Activated CD4-positive, alpha-beta T cell treated with anti-CD3 and anti-CD28 coated beads, Interleukin-2, amount 10 ng/mL, durations not matched to agents 24 days and 14 days (primary cell): ENCODE measurements at places on chromosomes 3 and 15. TPM values are rescaled to one million over a fixed set of nuclear protein-coding genes. Genes with fewer than 3 reads are reported as not detected.

- no peak for DNase-seq
Observed at GRCh38 chr3:195839260-195840010, 27.7 kb upstream of the MUC4 start.

OR5H15 gene
- total RNA-seq: not detected in 2 replicates

DNA sequence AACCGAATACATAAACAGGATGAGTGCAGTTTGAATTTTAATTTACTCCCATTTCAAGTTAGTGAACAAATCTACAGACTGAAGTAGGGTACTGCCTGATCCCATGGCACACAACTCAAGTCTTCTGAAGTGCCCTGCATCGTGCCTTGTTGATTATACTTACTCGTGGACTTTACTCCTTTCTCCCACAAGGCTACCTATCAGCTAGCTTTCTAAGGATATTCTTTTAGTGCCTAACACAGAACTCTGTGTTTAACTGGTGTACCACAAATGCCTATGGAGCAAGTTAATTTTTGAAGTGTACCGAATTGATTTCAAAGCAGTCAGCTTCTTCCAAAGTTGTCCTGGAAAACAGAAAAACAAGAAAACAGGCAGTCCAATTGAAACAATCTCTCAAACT lies 119.8 kb downstream of the TNIK start:
- DNase-seq: no peak

FILIP1L gene
- 1.2 and 1.4 TPM in 2 replicates for total RNA-seq

DNA sequence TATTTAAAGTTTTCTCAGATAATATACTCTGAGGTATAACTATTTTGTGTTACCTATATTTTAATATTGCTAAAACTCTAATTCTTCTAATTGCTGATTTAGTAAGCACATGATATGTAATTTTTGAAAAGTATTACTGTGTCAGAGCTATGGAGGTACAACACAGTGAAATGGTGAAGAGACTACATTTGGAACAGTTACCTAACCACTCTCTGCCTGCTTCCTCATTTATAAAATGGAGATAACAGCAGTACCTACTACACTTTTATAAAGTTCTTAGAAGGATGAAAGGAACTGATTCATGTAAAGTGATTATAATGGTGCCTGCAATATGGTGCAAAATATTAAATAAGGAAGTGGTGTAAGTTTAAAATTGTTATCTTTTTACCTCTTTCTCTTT lies 16.3 kb upstream of the NEK10 start:
- no peak for DNase-seq

GRCh38 chr15:78061963-78062427 lies 15.5 kb downstream of the TBC1D2B start:
- DNase-seq: peak; percentile 87

GRCh38 chr15:59622289-59622688 lies 10.7 kb downstream of the GCNT3 start:
- DNase-seq: peak; percentile 79

ZNF592 gene
- total RNA-seq: 30.0 and 30.6 TPM in 2 replicates

DNA sequence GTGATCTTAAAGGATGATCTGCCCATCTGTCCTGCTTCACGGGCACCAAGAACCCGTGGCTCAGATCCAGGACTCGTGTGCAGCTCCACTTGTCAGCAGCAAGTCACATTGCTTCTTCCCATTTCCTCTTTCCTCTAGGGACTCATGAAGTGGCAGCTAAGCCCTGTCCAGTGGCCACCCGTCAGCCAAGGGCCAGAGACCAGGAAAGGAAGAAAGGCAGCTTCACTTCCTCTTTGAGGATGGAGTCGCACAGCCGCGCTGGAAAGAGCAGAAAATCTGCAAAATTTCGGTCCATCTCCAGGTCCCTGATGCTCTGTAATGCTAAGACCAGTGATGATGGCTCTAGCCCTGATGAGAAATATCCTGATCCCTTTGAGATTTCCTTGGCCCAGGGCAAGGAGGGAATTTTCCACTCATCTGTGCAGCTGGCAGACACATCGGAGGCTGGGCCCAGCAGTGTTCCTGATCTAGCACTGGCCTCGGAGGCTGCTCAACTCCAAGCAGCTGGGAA lies 28.5 kb downstream of the IL16 start:
- DNase-seq: no peak

CMTM8 gene
- total RNA-seq: 4.8 and 5.5 TPM in 2 replicates

DNA sequence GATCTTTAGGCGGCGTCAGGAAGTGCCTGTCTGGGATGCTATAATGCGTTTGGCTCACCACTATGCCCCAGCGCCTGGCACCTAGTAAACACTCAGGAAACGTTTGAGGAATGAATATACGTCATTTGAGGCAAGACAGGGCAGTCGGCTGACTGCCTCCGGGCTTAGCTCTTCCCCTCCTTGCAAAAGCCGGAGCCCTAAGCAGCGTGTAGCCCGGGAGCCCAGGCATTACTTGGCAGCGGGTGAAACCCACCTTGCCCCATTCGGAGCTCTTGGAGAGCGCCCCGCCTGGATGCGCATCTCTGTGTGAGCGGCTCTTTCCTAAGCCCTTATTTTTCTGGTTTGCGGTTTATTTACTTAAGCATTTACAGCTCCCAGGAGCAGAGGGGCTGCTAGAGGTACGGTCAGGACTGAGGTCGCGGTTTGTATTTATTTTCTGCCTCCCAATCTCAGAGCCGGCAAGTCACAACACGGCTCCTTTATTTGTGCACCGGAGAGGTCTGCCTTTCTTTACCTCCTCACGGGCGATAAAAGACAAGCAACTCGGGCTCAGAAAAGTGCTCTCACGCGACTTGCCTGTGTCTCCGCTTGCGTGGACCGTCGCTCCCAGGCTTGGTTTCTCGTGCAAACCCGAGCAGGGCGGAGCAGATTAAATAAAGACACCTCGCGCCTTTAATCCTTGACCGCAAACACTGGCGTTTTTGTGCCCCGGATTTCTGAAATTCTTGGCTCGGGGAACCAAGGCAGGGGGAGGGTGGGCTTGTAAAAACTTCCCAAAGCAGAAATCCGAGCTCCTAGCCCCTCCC lies 737 bp upstream of the ITPR1 start:
- DNase-seq: peak; percentile 84

DNA sequence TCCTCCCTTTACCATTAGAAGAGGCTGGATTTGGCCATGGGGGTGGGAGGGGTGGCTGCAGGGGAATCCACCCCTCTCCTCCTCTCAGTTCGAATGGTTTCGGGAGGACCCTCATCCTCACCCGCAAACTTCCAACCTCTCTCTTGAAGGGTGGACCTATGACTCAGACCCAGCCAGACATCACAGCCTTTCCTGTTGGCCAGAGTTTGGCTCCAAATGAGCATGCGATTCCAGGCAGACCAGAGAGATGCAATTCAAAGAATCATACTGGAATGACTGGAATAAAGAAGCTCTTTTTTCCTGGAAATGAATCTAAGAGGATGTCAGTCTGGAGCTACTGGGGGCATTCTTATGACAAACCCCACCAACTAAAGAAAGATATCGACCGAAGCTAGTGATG lies 516.7 kb upstream of the MDFIC2 start:
- DNase-seq: no peak

ISLR gene
- total RNA-seq: not detected in 2 replicates

- DNase-seq: no peak
Observed at GRCh38 chr3:154040283-154040682, 80.9 kb upstream of the ARHGEF26 start.

GRCh38 chr3:13013151-13013561 lies 60.1 kb downstream of the IQSEC1 start:
- no peak for DNase-seq

- no peak for DNase-seq
Observed at GRCh38 chr15:58369956-58370355, 61.8 kb upstream of the LIPC start.

DNA sequence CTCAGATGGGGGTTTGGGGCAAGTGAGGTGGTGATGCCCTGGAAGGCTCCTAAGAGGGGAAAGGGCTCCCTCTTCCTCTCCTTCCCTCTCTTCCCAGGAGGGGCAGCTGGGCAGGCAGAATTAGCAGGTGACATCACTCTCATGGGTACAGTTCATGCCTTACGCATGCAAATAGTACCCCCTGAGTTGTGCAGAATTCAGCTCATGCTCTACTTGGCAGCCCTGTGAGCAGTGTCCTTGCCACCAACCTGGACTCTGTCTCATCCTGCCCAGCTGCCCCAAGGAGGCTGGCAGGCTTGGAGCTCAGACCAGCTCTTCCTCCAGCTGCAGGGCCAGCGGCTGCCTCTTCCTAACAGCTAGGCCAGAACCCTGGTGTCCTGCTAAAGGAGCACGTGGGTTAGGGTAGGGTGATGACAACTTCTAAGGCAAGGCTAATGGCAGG lies 3.3 kb downstream of the CHAC1 start:
- no peak for DNase-seq

- DNase-seq: no peak
Observed at GRCh38 chr3:14949126-14949525, 1.7 kb downstream of the NR2C2 start.

TMCO5A gene
- total RNA-seq: not detected in 2 replicates

GRCh38 chr3:77190374-77190773 lies 150.5 kb downstream of the ROBO2 start:
- DNase-seq: no peak

ZNF774 gene
- 1.2 and 2.3 TPM in 2 replicates for total RNA-seq

PLSCR4 gene
- total RNA-seq: not detected in 2 replicates

- DNase-seq: peak; percentile 22
Observed at GRCh38 chr15:83698294-83698693, 44.4 kb downstream of the ADAMTSL3 start.

DNA sequence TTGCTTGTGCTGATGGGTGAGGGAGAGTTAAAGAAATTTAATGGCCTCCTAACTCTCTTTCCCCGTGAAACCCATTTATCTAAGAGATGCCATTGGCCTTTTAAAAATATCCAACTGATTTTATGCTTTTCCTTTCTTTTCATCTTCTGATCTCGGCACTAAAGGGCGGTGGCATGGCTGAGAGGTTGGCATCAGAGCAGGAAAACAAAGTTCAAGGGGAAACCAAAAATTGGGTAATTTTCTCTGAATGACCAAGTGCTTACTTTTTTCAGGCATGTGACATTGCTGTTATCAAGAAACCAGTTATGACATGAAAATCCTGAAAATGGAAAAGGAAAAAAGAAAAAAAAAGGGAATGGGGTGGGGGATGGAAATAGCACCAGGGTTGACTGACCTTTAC lies 3.2 kb downstream of the CGNL1 start:
- no peak for DNase-seq

DNA sequence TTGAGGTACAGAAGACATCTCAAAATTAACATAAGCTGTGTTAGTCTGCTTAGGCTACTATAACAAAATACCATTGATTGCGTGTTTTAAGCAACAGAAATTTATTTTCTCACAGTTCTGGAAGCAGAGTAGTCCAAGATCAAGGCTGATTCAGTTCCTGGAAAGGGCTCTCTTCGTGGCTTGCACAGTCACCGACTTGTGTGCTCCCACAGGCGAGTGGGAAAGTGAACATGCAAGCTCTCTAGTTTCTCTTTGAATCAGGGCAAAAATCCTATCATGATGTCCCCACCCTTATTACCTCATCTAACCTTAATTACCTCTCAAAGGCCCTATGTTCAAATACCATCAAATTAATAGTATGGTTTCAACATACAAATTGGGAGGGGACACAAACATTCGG lies 505.9 kb downstream of the ZIC1 start:
- DNase-seq: no peak

DNA sequence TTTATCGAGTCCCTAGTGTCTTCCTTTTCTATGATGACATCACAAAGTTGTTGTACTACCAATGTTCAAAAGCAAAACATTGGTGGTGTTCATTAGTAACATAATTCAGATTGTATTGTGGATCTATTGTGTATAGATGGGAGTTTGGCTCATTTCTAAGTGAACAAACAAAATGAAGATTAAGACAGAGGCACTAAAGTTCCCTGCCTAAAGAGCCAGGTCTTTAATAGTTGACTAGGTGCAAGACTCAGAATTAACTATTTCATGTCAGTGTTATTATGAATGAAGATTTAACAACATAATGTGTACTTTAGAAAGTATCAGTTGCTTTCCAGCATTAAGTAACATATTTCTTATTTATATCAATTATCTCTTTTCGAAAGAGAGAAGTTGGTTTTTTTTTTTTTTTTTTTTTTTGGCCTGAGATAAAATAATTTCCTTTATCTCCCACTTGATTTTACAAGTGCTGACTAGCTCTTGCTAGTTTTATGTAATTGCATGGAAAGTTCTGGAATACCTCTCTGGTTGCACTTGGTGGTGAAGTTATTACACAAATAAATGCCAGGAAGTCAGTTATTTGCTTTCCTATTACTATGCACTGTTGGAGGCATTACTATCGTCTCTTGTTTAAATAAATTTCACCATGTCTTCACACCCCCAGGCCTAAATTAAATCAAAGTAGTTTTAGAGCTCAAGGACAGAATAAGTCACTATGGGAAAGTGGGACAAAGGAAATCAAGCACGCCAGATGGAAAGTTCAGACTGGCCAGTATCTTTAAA lies 48.7 kb downstream of the NAALADL2 start:
- DNase-seq: no peak

SLC27A2 gene
- total RNA-seq: 75.4 and 76.0 TPM in 2 replicates

GRCh38 chr3:171481011-171481410 lies 20.8 kb upstream of the TNIK start:
- peak; percentile 54 for DNase-seq

DNA sequence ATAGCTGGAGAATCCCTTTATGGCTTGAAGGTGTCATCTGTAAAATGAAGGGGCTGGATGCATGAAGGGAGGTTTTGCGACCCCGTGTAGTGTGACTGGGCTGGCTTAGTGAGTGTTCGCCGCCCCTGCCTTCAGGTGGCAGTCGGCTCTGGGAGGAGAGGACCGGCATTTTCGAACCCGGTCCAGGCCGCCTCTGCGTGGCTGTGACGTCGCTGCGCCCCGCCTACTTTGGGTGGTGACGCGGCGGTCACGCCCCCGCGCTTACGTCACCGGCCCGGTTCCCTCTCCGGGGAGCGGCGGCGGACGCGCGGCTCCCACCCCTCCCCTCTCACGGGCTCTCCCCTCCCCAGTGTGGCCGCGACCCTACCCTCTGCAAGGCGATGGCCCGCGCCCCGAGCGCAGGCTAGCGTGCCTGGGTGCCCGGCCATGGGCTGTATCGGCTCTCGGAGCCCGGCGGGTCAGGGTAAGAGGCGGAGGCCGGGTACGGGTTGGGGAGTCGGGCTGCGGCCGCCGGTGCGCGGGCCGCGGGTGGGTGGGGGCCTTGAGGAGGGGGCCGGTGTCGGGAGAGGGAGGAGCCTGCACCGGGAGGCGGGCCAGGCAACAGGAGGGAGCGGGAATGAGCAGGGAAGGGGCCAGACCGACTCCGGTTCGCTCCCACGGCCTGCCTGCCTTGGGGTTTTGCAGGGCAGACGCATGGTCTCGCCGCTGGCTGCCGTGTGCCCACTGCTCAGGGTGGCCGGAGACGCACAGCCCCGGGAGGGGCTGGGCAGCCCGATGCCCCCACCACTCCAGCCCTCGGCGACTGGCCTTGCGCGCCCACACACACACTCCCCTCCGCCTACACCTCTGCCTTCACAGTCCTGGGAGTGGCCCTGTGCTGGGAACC lies 1.5 kb upstream of the FAM131A start:
- peak; percentile 98 for DNase-seq

- no peak for DNase-seq
Observed at GRCh38 chr15:69056365-69056764, 41.9 kb downstream of the NOX5 start.

GRCh38 chr3:190325923-190326322 lies 3.7 kb upstream of the CLDN1 start:
- DNase-seq: no peak

C3orf22 gene
- not detected in 2 replicates for total RNA-seq

GRCh38 chr15:75454471-75455378 lies 3.2 kb upstream of the SIN3A start:
- DNase-seq: peak; percentile 94

GRCh38 chr3:190552969-190553759 lies 39.3 kb downstream of the IL1RAP start:
- DNase-seq: no peak

GRCh38 chr3:128337305-128337704 lies 129.4 kb downstream of the DNAJB8 start:
- DNase-seq: no peak

CNTN4 gene
- total RNA-seq: not detected in 2 replicates

- no peak for DNase-seq
Observed at GRCh38 chr3:141285570-141285969, 53.9 kb downstream of the PXYLP1 start.
